Esophagus muscularis mucosa (tissue), 4 donors: ENCODE measurements at places on chromosomes 1 and 21. TPM values are rescaled to one million over a fixed set of nuclear protein-coding genes. Genes with fewer than 3 reads are reported as not detected.
A peak's percentile ranks its signal among the peaks of the same experiment; 100 is the strongest.

The LRRIQ3 gene
- total RNA-seq = 0.17 TPM

DNA sequence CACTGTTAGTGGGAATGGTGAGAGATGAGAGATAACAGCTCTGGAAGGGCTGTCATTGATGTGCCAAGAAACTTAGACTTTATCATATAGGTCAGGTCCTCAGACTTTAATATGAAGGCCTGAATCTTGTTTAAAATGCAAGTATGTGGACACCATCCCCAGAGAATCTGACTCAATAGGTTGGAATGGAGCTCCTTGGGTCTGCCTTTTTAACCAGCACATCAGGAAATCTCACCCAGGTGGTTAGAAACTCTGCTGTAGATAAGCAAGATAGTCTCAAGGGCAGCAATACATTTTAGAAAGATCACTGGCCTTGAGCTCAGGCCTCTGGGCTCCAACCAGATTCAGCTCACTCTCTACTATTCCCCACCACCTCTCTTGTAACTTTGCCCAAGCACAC is 180.4 kb downstream of the SLC44A5 start:
- DNase-seq = no peak
- H3K27ac ChIP-seq = no peak overlapping the region
- H3K27me3 ChIP-seq = no peaks in the 10 kb centered on the region
- H3K4me3 ChIP-seq = no peak overlapping the region

- H3K27me3 ChIP-seq = no peaks in the 10 kb centered on the region
- no peaks in the 10 kb centered on the region for H3K4me1 ChIP-seq
- H3K27ac ChIP-seq = no peak overlapping the region
- no peak overlapping the region for H3K4me3 ChIP-seq
- peaks cover 26% of the 10 kb centered on the region for H3K36me3 ChIP-seq
Measured at GRCh38 chr1:108628665-108629064, 32.2 kb downstream of the HENMT1 start.

DNA sequence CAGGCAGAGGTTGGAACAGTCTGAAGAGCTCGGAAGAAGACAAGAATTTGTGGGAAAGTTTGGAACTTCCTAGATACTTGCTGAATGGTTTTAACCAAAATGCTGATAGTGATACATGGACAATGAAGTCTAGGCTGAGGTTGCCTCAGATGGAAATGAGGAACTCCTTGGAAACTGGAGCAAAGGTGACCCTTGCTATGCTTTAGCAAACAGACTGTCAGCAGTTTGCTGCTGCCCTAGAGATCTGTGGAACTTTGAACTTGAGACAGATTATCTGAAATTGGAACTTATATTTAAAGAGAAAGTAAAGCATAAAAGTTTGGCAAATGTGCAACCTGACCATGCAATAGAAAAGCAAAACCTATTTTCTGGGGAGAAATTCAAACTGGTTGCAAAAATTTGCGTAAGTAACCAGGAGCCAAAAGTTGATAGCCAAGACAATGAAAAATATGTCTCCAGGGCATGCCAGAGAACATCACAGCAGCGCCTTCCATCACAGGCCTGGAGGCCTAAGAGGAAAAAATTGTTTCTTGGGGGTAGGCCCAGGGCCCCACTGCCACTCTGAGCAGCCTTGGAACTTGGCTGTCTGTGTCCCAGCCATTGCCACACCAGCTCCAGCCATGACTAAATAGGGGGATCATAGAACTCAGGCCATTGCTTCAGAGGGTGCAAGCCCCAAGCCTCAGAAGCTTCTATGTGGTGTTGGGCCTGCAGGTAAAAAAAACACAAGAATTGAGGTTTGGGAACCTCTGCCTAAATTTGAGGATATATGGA is 675.3 kb downstream of the LTN1 start:
- no peaks in the 10 kb centered on the region for H3K27me3 ChIP-seq
- H3K4me3 ChIP-seq = no peak overlapping the region
- no peak overlapping the region for H3K27ac ChIP-seq

The CFAP45 gene
- total RNA-seq = 0.17 TPM

The NUAK2 gene
- 0.86 TPM for total RNA-seq

The EPHA10 gene
- total RNA-seq = 0.32 TPM

The KLF17 gene
- 0.78 TPM for total RNA-seq

GRCh38 chr1:30639881-30640452 is 83.4 kb downstream of the MATN1 start:
- H3K36me3 ChIP-seq = no peaks in the 10 kb centered on the region
- no peaks in the 10 kb centered on the region for H3K27me3 ChIP-seq
- peaks cover 18% of the 10 kb centered on the region for H3K4me1 ChIP-seq
- H3K27ac ChIP-seq = no peak overlapping the region
- DNase-seq = no peak

DNA sequence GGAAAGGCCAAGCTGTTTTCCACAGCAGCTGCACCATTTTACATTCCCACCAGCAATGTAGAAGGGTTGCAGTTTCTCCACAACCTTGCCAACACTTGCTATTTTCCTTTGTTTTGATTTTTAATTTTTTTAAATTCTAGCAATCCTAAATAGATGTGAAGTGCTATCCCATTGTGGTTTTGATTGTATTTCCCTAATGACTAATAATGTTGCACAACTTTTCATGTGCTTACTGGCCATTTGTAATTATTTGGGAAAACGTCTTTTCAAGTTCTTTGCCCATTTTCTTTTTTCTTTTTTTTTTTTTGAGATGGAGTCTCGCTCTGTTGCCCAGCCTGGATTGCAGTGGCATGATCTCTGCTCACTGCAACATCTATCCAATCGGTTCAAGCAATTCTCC is 53.9 kb downstream of the VCAM1 start:
- H3K27me3 ChIP-seq = no peaks in the 10 kb centered on the region
- H3K36me3 ChIP-seq = no peaks in the 10 kb centered on the region
- H3K27ac ChIP-seq = no peak overlapping the region
- no peak for DNase-seq
- peaks cover 9% of the 10 kb centered on the region for H3K4me1 ChIP-seq

The RAVER2 gene
- total RNA-seq = 30.2 TPM

The PCSK9 gene
- not detected for total RNA-seq

DNA sequence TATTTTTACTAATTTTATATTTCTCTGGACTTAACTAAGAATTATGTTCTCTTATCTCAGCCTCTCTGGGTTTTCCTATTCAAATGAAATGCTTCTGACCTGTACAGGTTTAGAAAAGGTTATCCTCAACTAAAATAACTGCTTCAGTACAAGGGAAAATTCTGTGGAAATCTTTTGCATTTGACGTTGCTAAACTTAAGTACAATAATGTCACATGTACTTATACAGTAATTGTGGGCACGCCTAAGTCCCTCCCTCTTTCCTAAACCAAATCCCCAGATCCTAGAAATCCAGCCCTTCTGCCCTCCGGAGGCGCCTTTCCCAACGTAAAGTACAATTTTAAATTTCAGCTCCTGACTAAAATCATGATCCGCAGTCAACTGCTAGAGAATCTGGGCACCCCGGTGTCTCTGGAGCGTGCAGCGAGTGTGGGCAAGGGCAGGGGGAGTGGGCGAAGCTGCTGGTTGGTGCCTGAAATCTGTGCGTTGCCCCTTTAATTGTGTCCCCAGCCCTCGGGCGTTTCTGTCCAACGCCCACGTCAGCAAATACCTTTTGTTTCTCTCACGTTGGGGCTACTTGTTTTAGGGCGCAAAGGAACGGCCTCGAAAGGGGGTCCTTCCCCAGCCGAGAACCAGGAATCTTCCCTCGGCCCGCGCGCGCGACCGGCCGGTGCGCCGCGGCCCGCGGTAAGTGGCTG is at the start of gene ZBTB8A:
Gene ZBTB8A, plus strand, starts transcription at position 541 of the 697 bp plus-strand sequence. CDS start 53,505 bp downstream, outside the sequence.
- no peaks in the 10 kb centered on the region for H3K36me3 ChIP-seq
- peak within 1 kb of the TSS; percentile 71 for H3K4me3 ChIP-seq
- peak within 1 kb of the TSS; percentile 80 for H3K27ac ChIP-seq
- DNase-seq = no peak
- H3K27me3 ChIP-seq = no peaks in the 10 kb centered on the region

The SHISAL2A gene
- total RNA-seq = not detected

- no peak overlapping the region for H3K4me3 ChIP-seq
- H3K36me3 ChIP-seq = no peaks in the 10 kb centered on the region
- no peak overlapping the region for H3K27ac ChIP-seq
- H3K4me1 ChIP-seq = peaks cover 18% of the 10 kb centered on the region
- H3K27me3 ChIP-seq = no peaks in the 10 kb centered on the region
Measured at GRCh38 chr21:44006656-44007055, 5.5 kb upstream of the TRAPPC10 start.

DNA sequence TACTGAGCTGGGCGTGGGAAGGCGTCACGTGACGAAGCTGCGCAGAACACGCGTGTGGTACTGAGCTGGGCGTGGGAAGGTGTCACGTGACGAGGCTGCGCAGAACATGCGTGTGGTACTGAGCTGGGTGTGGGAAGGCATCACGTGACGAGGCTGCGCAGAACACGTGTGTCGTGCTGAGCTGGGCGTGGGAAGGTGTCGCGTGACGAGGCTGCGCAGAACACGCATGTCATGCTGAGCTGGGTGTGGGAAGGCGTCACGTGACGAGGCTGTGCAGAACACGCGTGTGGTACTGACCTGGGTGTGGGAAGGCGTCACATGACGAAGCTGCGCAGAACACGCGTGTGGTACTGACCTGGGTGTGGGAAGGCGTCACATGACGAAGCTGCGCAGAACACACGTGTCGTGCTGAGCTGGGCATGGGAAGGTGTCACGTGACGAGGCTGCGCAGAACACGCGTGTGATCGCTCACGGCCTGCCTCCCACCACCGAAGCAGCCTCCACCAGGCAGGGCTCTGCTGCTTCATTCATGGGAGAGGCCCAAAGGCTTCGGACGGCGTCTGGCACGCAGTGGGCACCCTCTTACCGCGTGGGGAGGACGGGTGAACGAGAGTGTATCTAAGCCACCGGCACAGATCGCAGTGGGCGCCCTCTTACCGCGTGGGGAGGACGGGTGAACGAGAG is 24.0 kb downstream of the CFAP74 start:
- no peaks in the 10 kb centered on the region for H3K4me1 ChIP-seq
- no peaks in the 10 kb centered on the region for H3K36me3 ChIP-seq
- peaks cover 51% of the 10 kb centered on the region for H3K27me3 ChIP-seq
- H3K27ac ChIP-seq = no peak overlapping the region

The HUNK gene
- total RNA-seq = 0.99 TPM

The LIPI gene
- total RNA-seq = not detected

DNA sequence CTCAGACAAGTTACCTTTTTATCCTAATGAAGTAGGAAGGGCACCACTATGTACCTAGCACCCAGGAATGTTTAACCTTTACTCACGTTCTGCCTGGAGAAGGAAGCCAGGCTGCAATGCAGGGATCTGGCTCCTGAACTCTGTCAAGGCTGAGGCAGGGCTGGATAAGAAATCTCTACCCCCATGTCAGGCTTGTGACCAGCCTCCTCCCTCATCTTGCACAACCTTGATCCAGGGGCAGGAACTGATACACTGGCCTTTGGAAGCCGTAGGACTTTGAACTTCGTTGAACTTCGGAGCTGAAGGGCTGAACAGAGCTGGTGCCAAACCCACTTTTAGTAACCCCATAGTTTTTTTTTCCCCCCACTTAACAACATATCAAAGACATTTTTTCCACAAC is 8.0 kb upstream of the AKR1A1 start:
- H3K27ac ChIP-seq = no peak overlapping the region
- peaks cover 17% of the 10 kb centered on the region for H3K4me1 ChIP-seq

The C1orf141 gene
- total RNA-seq = not detected

DNA sequence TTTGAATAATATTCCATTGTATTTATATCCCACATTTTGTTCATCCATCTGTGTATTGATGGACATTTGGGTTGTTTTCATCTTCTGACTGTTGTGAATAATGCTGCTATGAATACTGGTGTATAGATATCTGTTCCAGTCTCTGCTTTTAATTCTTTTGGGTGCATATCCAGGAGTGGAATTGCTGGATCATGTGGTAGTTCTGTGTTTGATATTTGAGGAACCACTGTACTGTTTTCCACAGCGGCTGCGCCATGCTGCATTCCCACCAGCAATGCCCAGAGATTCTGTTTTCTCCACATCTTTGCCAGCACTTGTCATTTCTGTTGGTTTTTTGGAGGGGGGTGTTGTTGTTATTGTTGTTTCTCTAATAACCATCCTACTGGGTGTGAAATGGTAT is 131.6 kb upstream of the KIF26B start:
- H3K27me3 ChIP-seq = no peaks in the 10 kb centered on the region
- H3K27ac ChIP-seq = no peak overlapping the region
- no peak overlapping the region for H3K4me3 ChIP-seq
- H3K4me1 ChIP-seq = no peaks in the 10 kb centered on the region
- no peak for DNase-seq

GRCh38 chr1:177471244-177471643 is 300.5 kb downstream of the BRINP2 start:
- no peak overlapping the region for H3K27ac ChIP-seq
- H3K27me3 ChIP-seq = no peaks in the 10 kb centered on the region
- H3K4me3 ChIP-seq = no peak overlapping the region
- DNase-seq = no peak

GRCh38 chr1:5296557-5297179 is 642.3 kb downstream of the AJAP1 start:
- no peak overlapping the region for H3K4me3 ChIP-seq
- H3K36me3 ChIP-seq = no peaks in the 10 kb centered on the region
- DNase-seq = no peak

- DNase-seq = no peak
- H3K27me3 ChIP-seq = no peaks in the 10 kb centered on the region
- H3K27ac ChIP-seq = no peak overlapping the region
- peaks cover 11% of the 10 kb centered on the region for H3K36me3 ChIP-seq
- H3K4me1 ChIP-seq = peaks cover 1% of the 10 kb centered on the region
Measured at GRCh38 chr1:117618450-117619122, 12.7 kb downstream of the TENT5C start.

The RGSL1 gene
- total RNA-seq = not detected

GRCh38 chr1:40914927-40915569 is 52.9 kb upstream of the CITED4 start:
- H3K4me1 ChIP-seq = no peaks in the 10 kb centered on the region
- H3K36me3 ChIP-seq = no peaks in the 10 kb centered on the region
- no peaks in the 10 kb centered on the region for H3K27me3 ChIP-seq
- H3K27ac ChIP-seq = no peak overlapping the region
- DNase-seq = no peak
- no peak overlapping the region for H3K4me3 ChIP-seq

- no peak for DNase-seq
- H3K36me3 ChIP-seq = peaks cover 44% of the 10 kb centered on the region
- H3K27ac ChIP-seq = no peak overlapping the region
- no peaks in the 10 kb centered on the region for H3K27me3 ChIP-seq
- H3K4me3 ChIP-seq = no peak overlapping the region
Measured at GRCh38 chr21:41236352-41236973, 68.5 kb downstream of the BACE2 start.

DNA sequence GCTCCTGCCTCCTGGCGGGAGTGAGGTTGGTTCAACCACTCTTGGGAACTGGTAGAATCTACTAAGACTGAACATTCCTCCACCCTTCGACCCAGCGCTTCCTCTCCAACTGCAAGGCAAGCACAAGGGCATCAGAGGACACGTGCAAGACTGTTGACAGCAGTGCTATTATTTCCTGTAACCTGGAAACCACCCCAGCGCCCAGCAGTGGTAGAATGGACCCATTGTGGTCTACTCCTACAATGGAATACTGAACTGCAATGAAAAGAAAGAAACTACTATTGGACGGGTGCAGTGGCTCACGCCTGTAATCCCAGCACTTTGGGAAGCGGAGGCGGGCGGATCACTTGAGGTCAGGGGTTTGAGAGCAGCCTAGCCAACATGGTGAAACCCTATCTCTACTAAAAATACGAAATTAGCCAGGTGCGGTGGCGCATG is 33.0 kb upstream of the TARDBP start:
- no peak overlapping the region for H3K4me3 ChIP-seq
- H3K4me1 ChIP-seq = peaks cover 46% of the 10 kb centered on the region
- DNase-seq = no peak

- H3K4me3 ChIP-seq = no peak overlapping the region
- peaks cover 7% of the 10 kb centered on the region for H3K4me1 ChIP-seq
- H3K27ac ChIP-seq = peak overlapping the region; percentile 69
Measured at GRCh38 chr1:19514391-19514831, 29.1 kb upstream of the CAPZB start.

The FMO5 gene
- total RNA-seq = 2.9 TPM

The PCP4 gene
- 146 TPM for total RNA-seq
